ENCODE measurements at places on chromosomes 5 and 9. TPM values are rescaled to one million over a fixed set of nuclear protein-coding genes. Genes with fewer than 3 reads are reported as not detected.

The NR5A1 gene
- total RNA-seq: not detected

The PAPPA gene
- 2.2 TPM for total RNA-seq

GRCh38 chr5:134398609-134399155 is 13.0 kb downstream of the CDKN2AIPNL start:
- H3K27ac ChIP-seq: no peak overlapping the region
- H3K4me3 ChIP-seq: no peak overlapping the region
- DNase-seq: no peak

- no peaks in the 10 kb centered on the region for H3K36me3 ChIP-seq
- no peaks in the 10 kb centered on the region for H3K27me3 ChIP-seq
- no peak overlapping the region for H3K4me3 ChIP-seq
These were observed 199.5 kb upstream of the TAS2R1 start for GRCh38 chr5:9829621-9830020.

The ADRA1B gene
- total RNA-seq: 1.7 TPM

GRCh38 chr5:61319388-61320146 is 12.5 kb upstream of the ZSWIM6 start:
- DNase-seq: peak; percentile 50
- H3K36me3 ChIP-seq: no peaks in the 10 kb centered on the region
- no peaks in the 10 kb centered on the region for H3K4me1 ChIP-seq
- H3K27ac ChIP-seq: no peak overlapping the region
- H3K4me3 ChIP-seq: no peak overlapping the region

All from Peyer's patch (tissue), 4 donors.